Jurkat, Clone E6-1 (cell line): ENCODE measurements at places on chromosomes 2 and 18.
A peak's percentile ranks its signal among the peaks of the same experiment; 100 is the strongest.

GRCh38 chr2:42256505-42256904 is 87.4 kb downstream of the EML4 start:
- DNase-seq, result no peak

DNA sequence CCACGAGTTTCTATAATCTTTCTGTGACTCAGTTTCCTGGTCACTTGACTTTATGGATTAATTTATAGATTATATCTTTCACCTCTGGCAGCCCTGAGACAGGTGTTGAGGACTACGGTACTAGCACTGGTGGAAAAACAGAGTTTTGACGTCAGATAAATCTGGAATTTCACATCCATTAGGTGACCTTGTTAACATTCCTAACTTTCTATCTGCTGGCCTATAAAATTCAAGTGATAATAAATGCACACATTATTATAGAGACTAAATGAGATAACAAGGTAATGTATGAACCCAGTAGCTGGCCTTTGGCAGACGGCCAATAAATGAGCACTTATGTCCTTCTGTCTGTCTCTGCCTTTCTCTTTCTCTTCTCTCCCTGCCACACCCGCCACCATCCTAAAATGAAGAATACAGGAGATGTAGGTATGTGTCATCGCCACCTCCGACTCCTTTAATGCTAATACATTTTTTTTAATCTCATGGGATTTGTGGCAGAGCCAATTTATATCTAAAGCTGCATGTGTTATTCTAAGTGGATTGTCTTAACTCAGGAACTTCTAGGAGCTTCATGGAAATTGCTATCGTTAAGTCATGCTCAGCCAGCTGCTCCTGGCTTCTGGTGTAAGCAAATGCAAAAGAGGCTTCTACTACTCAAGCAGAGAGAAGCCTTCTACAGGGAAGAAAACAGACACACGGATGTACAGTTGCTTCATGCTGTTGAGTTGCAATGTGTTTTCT is 2.3 kb downstream of the TM4SF20 start:
- no peak for DNase-seq

DNA sequence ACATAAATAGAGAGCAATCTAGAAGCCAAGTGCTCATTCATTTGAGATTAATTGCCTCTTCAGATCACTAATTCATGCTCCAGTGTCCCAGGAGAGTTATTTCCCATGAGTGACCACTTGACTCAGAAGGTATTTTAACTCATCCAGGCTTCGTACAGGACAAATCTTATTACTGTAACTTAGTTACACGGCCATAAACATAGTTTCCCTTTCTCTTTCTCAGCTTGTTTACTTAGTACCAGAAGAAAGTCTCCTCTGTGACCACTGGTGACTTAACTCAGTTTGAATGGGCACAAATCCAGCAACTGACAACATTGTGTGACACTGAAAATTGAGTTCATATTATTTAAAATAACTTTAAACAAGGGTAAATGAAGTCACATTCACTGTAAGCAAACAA is 25.3 kb downstream of the MMADHC start:
- no peak for DNase-seq

GRCh38 chr2:171566057-171566456 is 43.8 kb downstream of the CYBRD1 start:
- no peak for DNase-seq

GRCh38 chr2:96616128-96616527 is 22.0 kb downstream of the KANSL3 start:
- DNase-seq, result no peak

DNA sequence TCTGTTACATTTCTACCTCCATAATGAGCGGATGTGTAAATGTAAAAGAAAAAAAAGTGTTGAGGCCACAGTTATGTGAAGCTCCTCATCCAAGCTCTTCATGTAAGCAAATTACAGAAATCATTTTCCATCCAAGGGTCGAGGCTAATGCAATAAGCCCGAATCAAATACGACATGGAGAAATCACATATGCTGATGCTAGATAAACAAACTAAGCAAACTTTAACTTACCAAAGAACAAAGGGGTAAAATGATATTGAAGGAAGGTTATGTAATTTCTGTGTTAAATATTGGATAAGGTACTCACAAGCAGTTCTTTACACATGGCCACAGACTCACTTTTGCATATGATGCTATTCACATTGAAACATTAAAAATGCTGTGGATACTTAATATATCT is 310.2 kb upstream of the ID2 start:
- DNase-seq, result no peak

- DNase-seq, result no peak
Observed at GRCh38 chr2:61771904-61772845, 81.7 kb downstream of the FAM161A start.

DNA sequence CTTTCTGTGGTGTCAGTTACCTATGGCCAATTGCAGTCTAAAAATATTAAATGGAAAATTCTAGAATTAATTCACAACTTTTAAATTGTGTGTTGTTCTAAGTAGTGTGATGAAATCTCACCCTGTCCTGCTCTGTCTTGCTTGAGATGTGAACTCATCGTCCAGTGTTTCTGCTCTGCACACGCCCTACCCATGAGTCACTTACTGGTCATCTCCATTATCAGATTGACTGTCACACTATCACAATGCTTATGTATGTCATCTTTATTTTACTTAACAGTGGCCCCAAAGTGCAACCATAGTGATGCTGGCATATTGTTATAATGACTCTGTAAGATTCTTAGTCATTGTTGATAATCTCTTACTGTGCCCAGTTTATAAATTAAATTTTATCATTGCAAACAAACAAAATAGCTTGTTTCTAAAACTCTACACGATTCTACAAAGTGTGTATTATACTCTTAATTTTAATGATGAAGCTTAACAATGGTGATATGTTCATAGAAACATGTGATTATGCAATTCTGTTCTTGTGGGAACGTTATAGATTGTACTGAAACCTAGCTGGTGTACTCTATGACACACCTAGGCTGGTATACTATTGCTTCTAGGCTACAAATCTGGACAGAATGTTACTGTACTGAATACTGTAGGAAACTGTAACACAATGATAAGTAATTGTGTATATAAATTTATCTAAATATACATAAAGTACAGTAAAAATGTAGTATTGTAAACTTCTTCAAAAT is 1086.8 kb upstream of the PIK3C3 start:
- no peak for DNase-seq

GRCh38 chr2:151359768-151360461 is 2.5 kb downstream of the TNFAIP6 start:
- no peak for DNase-seq

DNA sequence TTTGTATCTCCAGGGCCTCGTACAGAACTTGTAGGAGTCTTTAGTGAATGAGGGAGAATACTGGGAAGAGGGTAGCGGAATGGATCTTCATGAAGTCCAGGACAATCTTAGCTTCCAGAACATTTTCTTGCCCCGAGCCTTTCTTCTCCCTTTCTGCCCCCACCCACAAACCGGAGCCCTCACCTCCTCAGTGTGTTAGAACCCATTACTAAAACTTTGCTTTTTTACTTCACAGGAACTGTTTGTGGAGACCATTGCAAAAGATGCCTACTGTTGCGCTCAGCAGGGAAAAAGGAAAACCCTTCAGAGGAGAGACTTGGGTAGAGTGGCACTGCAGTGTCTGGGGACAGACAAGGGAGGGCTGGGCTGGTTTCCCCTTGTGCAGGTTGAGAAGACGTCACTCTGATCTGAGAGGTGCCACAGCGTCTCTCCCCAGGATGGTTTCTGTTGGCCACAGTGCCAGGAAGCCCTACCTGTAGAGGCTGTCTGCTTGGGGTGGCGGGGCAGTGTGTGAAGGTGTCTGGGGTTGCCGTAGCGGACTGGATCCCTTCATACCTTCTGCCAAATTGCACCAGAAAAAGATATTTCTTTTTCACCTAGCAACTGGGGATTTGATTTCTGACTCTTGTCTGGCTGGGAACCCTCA is 786 bp downstream of the POLE4 start:
- DNase-seq, result no peak

DNA sequence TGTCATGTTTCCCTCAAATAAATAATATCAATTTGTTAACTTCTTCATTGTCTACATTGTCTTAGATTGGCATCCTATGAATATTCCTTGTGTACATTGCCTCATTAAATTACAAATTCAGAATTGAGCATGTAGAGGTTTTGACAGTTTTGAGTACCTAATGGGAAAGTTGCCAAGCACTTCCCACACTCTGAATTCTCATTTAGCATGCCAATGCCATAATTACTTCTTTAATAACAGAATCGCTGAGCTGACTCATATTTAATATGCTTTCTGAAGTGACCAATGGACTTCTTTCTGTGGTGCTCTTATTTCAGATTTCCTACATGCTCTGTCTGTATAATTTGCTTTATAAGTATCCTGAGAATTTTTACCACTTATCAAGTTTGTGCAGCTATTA is 114.4 kb upstream of the NOL4 start:
- DNase-seq, result no peak

- no peak for DNase-seq
Observed at GRCh38 chr18:57927511-57927910, 116.5 kb upstream of the NEDD4L start.

- DNase-seq, result no peak
Observed at GRCh38 chr18:35716169-35716831, 134.8 kb downstream of the GALNT1 start.

DNA sequence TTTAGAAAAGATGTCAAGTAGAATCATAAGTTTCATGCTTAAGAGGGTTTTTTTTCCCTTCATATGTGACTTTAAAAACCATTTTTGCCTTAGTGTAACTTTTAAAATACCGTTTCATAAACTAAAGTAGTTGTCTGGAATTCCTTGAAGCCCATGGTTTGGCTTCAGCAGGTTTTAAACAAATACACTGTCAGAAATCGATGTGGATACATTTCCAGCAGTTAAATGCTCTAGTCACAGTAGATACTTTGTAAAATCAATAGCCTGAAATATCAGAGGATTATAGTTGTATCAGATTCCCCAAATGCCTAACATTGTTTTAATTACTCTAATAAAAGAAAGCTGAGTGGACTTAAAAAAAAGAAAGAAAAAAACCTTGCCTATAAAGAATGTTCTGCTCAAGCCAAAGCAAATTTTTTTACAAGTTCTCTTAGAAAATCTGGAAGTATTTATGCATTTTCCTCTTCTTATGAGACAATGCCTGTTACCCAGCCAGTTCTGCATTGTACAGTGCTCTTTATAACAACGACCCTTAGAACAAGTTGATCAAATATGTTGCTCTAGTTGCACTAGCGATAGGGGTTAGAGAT is 260.5 kb downstream of the LTBP1 start:
- DNase-seq, result no peak

- no peak for DNase-seq
Observed at GRCh38 chr2:182952741-182953450, 85.4 kb downstream of the NCKAP1 start.

DNA sequence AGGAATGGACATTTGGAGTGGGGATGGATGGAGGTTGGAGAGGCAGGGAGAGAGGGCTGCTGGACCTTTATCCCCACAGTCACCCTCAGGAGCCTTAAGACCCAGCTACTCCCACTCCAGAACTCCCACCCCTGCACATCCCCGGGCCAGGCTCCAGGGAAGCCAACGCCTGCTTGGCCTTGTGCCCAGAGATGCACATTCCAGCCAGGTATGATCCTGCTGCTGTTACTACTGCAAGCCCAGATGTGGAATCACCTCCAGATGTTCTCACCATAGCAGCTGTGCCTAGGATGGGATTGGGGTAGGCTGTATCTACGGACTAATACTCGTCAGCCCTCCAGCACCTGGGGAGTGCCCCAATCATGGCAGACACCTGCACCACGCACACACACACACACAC is 71.7 kb downstream of the ZFP36L2 start:
- no peak for DNase-seq

DNA sequence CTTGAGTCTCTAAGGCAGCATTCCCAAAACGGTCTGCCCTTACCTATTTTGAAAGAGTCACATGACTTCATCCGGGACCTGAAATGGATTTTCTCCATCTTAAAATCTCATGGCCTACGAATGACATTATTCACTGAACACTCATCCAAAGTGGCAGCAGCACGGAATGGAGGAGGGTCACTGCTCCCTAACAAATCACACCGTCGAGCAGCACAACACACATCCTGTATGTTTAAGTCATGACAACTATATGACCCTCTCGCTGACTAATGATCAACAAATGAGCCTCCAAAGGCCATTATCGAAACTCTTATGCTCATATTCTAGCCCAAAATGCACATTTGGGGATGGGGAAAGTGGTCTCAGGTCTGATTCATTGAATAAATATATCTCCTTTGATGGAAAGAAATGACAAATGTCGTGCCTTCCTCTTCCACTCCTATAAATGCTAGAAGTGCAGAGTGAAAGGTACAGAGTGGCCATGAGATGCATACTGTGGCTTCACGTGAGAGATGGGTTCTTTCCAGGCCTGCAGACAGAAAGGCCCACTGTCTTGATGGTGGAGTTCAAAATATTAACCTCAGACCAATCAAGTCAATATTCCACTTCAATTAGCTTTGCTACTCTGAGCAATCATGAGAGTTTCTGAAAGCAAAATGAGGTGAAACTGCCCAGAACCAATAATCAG is 70.8 kb downstream of the C2orf76 start:
- no peak for DNase-seq

DNA sequence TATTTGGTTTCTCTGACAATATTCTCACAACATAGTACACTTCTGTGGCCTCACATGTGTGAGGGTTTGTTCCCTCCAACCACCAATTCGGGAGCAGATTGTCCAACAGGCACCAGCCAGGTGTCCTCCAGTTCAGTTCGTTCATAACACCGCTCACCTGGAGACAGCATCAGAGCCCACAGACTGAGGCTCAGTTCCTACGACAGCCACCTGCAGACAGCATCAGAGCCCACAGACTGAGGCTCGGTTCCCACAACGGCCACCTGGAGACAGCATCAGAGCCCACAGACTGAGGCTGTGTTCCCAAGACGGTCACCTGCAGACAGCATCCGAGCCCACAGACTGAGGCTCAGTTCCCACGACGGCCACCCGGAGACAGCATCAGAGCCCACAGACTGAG is 58.2 kb upstream of the SNTG2 start:
- peak; percentile 74 for DNase-seq

DNA sequence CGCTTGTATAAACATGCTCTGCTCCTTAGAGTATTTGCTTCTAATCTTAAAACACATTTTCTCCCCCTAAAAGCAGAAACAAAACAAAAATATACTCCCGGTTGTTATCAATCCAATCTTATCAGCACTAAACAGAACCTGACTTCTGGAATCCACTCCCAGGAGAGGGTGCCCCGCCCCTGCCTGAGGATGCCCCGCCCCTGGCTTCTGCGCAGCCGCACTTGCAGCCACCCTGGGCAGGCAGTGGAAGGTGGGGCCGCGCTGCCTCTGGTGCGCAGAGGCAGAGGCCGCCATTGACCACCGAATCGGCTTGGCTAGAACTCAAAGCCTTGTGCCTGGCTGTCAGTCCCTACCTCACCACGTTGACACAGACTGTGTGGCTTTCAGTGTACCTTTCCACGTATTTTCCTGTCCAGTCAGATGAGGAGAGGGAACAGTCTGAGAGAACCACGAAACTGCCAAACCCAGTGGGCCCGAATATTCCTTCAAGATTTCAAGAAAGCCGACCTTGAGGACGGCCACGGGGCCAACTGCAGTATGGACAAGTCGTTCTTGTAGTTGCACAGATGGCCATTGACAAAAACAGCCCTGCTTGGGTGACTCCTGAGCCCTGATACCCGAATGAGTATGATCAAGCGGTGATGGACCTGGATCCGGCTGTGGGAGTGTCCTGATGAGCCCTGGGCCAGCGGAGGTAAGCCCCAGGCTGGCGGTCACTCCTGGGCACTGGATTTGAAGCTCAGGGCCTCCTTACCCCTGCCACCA is 46.2 kb upstream of the ARHGAP28 start:
- DNase-seq, result no peak

- no peak for DNase-seq
Observed at GRCh38 chr18:9987345-9987744, 73.5 kb downstream of the VAPA start.

GRCh38 chr2:203681978-203682377 is 24.5 kb upstream of the CD28 start:
- no peak for DNase-seq

- DNase-seq, result no peak
Observed at GRCh38 chr2:133365117-133365516, 203.1 kb downstream of the NCKAP5 start.
